ENCODE measurements at places on chromosomes 1 and 21.

- DNase-seq: no peak
Observed at GRCh38 chr21:33762803-33763581, 120.7 kb downstream of the ITSN1 start.

GRCh38 chr1:98949621-98950020 lies 55.0 kb downstream of the PLPPR5 start:
- DNase-seq: no peak

- no peak for DNase-seq
Observed at GRCh38 chr1:166937329-166937728, 38.0 kb downstream of the ILDR2 start.

DNA sequence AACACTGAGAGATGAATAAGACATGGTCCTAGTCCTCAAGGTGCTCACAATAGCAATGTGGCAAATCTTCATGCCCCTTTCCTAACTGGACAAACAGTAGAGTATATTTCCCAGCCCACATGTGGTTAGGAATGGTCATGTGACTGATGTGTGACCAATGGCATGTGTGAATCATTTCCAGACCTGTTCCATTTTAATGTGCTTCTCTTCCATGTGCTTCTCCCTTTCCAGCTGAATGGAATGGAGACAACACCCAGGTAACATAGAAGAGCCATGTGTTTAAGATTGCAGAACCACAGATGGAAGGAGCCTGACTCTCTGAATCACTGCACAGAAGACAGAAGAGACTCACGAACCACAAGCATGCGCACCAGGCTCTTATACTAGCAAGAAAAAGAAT lies 409.9 kb upstream of the NFIA start:
- no peak for DNase-seq

DNA sequence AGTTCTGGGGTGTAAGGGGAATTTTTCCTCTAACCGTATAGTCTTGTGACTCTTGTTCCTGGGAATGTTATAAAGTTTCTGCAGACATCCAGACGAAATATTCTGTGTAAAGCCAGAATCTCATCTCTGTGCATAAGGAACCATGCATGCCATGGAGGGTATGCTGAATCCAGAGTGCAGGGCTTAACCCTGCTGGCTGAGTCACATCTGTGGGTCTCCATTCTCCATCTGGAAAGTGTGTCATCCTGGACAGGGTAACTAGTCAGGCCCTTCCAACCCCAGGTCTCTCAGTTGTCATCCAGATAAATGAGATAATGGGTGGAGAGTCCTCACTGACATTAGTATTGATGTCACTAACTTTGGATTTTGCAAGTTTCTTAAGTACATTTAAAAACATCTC lies 48.8 kb downstream of the ATP5PO start:
- DNase-seq: no peak

DNA sequence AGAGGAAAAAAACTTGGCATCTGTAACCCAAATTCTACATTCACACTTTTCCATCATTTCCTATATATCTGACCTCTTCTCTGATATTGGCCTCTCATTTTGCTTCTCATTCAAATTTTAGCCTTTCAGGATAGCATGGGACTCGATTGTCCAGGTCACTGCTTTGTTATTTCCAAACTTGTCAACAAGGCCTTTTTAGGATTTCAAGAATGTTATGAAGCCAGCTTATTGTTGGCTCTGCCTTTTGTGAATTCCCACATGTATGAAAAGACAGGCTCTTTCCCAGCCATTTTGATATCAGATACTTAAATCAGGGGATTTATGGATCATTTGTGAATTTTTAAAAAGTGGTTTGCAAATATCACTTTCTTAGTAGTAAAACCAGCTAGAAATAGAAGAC lies 663.5 kb downstream of the NCAM2 start:
- DNase-seq: no peak

- DNase-seq: no peak
Observed at GRCh38 chr1:234971586-234972297, 156.9 kb downstream of the TOMM20 start.

DNA sequence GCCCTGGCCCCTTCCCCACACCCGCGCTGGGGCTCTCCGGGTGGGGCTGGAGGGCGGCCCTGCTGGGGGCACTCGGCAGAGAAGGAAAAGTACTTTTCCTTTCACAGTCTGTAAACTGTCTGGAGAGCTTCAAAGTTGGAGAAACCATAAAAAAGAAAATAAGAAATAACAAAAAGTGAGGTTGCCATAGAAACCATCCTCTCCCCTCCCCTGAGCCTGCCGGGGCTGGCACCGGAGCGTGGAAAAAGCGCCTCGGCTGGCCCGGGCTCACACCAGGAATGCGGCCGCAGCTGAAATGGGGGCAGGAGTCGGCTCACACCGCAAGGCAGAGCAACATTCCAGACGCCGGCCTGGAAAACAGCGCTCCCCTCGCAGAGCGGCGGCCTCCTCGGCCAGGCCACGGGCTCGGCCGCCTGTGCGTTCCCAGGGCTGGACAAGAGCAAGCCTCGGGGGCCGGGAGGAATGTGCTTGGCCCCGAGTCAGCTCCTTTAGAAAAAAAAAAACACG lies 69.2 kb downstream of the MORN1 start:
- DNase-seq: no peak

DNA sequence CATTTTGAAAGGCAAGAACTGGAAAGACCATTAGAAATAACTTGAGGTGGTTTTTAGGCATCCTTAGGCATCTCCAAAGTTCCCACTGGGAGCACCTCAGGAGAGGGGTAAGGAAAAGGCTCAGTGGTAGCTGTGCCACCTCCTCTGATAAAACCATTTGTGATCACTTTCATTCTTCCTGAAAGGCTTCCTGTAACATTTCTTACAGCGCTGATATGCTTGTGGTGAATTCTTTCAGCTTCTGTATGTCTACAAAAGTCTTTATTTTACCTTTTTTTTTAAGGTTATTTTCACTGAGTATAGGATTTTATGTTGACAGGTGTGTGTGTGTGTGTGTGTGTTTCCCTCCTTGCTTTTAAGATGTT lies 54.8 kb downstream of the VANGL2 start:
- no peak for DNase-seq
